Muscle of leg (tissue), 16 donors: ENCODE measurements at places on chromosomes 3 and 15. TPM values are rescaled to one million over a fixed set of nuclear protein-coding genes. Genes with fewer than 3 reads are reported as not detected.
A peak's percentile ranks its signal among the peaks of the same experiment; 100 is the strongest.

The FANCD2OS gene
- not detected for total RNA-seq

The ZKSCAN7 gene
- 10.9 TPM for total RNA-seq

The CIB2 gene
- 15.5 TPM for total RNA-seq

The CFAP161 gene
- 0.58 TPM for total RNA-seq

The CRABP1 gene
- total RNA-seq: 69.1 TPM

The RETNLB gene
- total RNA-seq: not detected

The CXCR6 gene
- 0.04 TPM for total RNA-seq

DNA sequence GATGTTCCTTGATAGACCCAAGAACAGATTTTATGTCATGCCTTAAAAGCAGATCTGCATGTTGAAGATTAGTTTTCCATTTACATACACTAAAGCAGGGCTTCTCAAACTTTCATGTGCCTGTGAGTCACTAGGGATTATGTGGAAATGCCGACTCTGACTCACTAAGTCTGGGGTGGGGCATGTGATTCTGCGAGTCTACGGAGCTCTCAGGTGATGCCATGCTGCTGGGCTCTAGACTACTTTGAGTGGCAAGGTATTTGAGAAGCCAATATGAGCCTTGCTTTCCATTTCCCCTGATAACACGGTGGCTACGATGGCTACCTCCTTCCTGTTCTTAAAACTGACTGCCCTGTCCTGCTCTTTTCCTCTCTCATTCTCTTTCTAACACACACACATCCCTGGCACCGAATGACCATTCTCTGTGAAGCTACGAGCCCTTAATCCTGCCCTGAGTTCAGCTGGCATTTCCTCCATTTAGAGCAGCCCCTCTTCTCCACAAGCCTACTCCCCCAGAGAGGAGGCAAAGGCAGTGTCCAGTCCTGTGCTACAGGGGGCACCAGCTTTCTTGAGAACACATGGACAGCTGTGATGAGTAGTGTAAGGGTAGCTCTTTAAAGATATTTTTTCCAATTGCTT lies 39.7 kb upstream of the PYGO1 start:
- H3K27ac ChIP-seq: no peak overlapping the region
- H3K27me3 ChIP-seq: no peaks in the 10 kb centered on the region
- DNase-seq: no peak
- H3K4me3 ChIP-seq: no peak overlapping the region
- no peaks in the 10 kb centered on the region for H3K4me1 ChIP-seq

- peaks cover 41% of the 10 kb centered on the region for H3K4me1 ChIP-seq
- no peaks in the 10 kb centered on the region for H3K36me3 ChIP-seq
- no peak overlapping the region for H3K27ac ChIP-seq
- H3K4me3 ChIP-seq: no peak overlapping the region
- DNase-seq: peak; percentile 83
- H3K27me3 ChIP-seq: peaks cover 31% of the 10 kb centered on the region
Measured at GRCh38 chr3:14439501-14440167, 37.2 kb downstream of the SLC6A6 start.

GRCh38 chr3:25293736-25294135 lies 134.3 kb upstream of the RARB start:
- no peak for DNase-seq
- H3K27me3 ChIP-seq: no peaks in the 10 kb centered on the region
- no peak overlapping the region for H3K27ac ChIP-seq
- H3K36me3 ChIP-seq: no peaks in the 10 kb centered on the region

GRCh38 chr3:69948246-69948862 lies 51.2 kb upstream of the SAMMSON start:
- peak; percentile 70 for DNase-seq
- H3K27ac ChIP-seq: no peak overlapping the region
- H3K36me3 ChIP-seq: no peaks in the 10 kb centered on the region
- no peaks in the 10 kb centered on the region for H3K4me1 ChIP-seq
